BJ (cell line): ENCODE measurements at places on chromosomes 11 and 22.

DNA sequence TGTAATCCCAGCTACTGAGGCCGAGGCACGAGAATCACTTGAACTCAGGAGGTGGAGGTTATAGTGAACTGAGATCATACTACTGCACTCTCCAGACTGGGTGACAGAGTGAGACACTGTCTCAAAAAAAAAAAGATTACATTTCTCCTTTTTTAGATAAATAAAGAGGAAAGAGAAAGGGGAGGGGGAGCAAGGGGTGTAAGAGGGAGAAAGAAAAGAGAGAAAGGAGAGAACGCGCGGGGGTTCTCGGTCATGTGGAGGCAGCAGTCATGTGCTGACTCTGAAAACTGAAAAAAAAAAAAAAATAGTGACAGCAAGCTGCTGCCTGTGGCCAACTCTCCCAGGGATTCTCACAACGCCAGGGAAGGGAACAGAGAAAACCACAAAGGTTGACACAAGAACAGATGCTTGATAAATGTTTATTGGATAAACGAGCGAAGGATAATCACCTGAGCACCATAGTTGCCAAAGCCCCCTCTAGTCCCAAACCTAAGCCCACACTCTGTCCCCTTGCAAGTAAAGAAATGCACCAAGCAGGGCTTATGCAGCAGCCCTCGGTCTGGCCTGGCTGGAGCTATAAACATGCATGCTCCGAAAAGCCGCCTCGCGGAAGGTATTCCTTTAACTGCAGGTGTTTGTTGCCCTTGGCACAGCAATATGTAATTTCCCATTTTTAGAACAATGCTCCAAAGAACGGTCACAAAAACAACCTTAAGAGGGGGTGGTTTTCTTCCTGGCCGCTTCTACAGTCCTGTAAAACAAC lies 14.5 kb downstream of the SCGB1A1 start:
- no peak for DNase-seq

DNA sequence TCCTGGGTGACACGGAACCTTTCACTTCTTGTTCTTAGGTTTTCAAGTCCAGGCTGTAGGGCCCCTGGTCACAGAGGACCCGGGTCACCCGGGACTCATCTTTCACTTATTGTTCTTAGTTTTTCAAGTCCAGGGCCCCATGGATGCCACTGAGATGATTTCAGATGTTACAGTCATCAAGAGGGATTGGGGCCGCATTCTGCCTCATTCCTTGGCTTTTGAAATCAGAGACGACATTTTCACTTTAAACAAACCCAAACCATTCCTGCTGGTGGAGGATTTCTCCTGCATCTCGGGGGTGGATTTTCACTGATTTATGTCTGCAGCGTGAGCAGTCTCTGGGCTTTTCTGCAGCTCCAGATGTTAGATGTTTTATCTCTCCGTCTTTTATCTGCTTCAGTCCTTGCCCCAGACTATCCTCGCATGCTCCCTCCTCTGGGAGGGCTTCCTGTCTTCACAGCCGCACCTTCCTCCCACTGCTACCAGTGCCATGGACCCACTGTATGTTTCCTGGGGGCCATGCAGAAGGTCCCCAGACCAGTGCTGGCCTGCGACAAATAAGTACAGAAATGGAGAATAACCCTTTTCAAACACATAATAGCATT lies 27.4 kb downstream of the FBLN1 start:
- DNase-seq = peak; percentile 64

- DNase-seq = no peak
Measured at GRCh38 chr11:9341638-9342178, 27.3 kb upstream of the TMEM41B start.

GRCh38 chr11:61714916-61715315 lies 34.7 kb downstream of the DAGLA start:
- no peak for DNase-seq

- no peak for DNase-seq
Measured at GRCh38 chr22:46844606-46845210, 82.3 kb downstream of the TBC1D22A start.

DNA sequence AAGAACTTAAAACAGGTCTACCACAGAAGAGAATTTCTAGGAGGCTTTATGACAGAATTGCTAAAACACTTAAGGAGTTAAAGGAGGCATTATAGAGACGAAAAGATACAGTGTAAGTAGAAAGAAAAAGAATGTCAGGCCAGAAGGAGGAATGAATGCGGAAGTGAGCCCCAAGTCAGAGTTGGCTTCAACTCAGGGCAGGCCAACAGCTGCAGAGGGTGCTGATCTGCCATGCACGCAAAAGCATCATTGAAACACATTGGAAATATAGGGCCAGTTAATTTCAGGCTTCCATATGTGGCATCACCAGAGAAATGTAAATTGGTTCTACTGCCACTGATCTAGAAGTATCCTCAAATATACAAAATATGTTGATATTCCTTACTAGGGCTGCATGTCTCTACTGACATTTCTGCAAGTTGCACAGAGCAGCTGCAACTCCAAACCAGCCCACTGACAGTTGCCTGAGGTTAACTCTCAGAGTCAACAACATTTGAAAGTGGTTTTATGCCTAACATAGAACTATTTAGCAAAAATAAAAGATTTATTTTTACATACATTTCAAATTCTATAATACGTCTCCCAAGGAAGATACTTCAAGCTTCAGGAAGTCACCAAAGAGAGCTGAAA lies 324.1 kb downstream of the C11orf87 start:
- DNase-seq = no peak

DNA sequence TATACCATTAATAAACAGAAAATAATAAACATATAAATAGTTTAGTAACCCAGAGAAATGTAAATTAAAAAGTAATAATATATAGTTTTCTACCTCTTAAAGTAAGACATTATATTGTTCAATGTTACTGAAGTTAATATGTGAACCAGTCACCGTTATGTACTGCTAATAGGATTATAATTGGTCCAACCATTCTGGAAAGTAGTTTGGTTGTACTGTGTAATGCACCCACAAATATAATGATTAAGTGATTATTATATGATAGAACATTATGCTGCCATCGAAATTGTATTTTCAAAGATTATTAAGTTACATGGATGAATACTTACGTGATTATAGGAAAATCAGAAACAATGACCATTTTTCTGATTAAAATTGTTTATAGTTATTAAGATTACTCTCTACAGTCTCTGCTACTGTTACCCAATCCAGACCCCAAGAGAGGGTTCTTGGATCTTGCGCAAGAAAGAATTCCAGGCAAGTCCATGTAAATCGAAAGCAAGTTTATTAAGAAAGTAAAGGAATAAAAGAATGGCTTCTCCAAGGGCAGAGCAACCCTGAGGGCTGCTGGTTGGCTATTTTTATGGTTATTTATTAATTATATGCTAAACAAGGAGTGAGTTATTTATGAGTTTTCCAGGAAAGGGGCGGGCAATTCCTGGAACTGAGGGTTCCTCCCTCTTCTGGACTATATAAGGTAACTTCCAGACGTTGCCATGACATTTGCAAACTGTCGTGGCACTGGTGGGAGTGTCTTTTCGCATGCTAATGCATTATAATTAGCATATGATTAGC lies 50.1 kb downstream of the ACER3 start:
- no peak for DNase-seq

GRCh38 chr11:45580399-45580798 lies 85.0 kb downstream of the CHST1 start:
- no peak for DNase-seq

DNA sequence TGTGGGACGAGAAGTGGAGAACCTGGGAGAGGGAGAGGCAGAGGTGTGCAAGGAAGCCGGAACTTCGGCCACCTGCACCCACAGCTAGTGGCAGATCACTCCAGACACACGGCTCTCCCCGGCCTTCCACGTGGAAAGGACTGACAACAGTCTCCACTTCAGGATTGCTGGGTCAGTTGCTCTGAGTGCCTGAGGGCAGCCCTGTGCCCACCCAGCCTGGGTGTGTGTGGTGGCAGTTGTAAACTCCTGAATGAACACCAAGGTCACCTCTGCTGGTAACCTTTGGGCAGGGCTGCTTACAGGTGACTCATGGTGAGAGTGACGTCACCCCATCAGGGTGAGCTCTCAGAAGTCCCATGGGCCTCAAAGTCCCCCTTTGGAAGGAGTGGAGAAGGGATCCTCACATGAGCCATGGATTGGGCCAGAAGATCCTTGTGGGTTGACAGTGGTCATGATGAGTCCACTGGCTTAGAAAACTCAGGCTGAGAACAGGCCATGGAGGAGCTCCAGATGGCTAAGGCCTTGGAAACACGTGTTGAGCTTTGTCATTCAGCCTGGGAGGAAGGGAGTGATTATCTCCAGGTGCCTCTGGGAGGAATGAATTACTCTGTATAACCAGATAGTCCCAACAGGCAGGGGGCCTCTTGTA lies 71.3 kb downstream of the BCR start:
- no peak for DNase-seq

GRCh38 chr11:36333897-36334296 lies 37.8 kb downstream of the PRR5L start:
- DNase-seq = no peak

GRCh38 chr11:81596704-81597103 lies 1137.0 kb downstream of the FAM181B start:
- DNase-seq = no peak

DNA sequence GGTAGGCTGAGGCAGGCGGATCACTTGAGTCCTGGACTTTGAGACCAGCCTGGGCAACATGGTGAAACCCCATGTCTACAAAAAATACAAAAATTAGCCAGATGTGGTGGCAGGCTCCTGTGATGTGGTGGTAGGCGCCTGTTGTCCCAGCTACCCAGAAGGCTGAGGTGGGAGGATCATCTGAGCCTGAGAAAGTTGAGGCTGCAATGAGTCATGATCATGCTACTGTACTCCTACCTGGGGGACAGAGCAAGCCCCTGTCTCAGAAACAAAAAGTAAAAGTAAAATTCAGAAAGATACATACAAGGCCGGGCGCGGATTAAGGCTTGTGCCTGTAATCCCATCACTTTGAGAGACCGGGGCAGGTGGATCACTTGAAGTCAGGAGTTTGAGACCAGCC lies 6.3 kb downstream of the LDHAL6A start:
- no peak for DNase-seq

- DNase-seq = no peak
Measured at GRCh38 chr22:49503896-49504521, 323.7 kb downstream of the BRD1 start.

- DNase-seq = no peak
Measured at GRCh38 chr22:19643448-19644313, 70.6 kb upstream of the SEPTIN5 start.

- DNase-seq = no peak
Measured at GRCh38 chr11:6604081-6604626, 580 bp downstream of the ILK start.

DNA sequence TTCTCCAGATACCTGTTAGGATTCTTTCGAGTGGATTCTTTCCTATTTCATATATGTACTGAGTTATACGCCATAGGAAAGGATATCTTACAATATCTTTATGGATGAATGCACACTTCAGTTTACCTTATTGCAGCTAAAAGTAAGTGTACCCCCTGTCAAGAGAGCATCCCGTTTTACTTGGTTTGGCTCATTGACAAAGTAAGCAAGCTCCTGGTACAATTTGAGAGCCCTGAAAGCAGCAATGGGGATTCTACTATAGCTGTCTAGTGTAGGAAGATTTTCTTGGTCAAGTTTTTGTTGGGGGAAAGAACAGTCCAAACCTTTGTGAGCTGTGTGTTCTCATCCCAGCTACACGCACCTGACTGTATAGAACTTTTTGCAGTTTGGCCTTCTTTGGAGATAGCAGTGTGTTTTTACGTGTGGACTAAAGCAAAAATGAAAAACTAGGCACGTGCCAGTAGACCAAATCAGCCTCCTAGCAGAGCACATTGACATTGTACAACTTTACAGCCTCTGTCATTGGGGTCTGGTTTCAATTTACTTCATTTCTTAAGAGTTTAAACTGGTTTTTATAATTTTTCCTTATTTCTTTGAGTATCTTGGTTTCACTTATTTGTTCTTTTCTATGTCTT lies 44.0 kb downstream of the PPP6R3 start:
- DNase-seq = no peak

- DNase-seq = no peak
Measured at GRCh38 chr11:92886243-92886905, 83.1 kb upstream of the MTNR1B start.

- no peak for DNase-seq
Measured at GRCh38 chr11:9817191-9817590, 153.3 kb downstream of the SWAP70 start.

GRCh38 chr11:121703201-121703600 lies 250.4 kb upstream of the SORL1-AS1 start:
- DNase-seq = no peak

DNA sequence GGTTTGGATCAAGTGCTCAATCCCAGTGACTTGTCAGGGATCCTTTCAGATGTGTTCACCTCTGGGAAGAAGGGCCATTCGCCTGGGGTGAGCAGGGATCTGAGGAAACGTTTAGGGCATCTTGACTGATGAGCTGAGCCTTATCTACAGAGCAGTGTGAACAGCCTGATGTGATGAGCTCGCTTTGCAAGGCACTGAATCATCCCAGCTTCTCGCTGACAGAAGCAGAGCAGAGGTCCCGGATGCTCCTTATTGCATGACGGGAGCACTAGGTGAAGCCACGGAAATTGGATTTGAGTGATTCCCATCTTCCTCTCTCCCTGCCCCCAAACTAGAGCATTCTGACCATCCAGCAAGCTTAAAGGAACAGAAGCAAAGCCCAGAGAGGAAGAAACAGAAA lies 46.5 kb downstream of the SEZ6L start:
- DNase-seq = no peak

DNA sequence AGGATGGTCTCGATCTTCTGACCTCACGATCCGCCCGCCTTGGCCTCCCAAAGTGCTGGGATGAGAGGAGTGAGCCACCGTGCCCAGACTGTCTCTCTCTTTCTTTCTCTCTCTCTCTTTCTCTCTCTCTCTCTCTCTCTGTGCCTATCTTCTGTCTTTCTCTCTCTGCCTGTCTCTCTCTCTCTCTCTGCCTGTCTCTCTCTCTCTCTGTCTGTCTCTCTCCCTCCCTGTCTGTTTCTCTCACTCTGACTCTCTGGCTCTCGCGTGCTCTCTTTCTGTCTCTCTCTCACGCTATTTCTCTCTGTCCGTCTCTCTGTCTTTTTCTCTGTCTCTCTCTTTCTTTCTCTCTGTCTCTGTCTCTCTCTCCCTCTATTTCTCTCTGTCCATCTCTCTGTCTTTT lies 3911.2 kb upstream of the OR11H1 start:
- DNase-seq = no peak

GRCh38 chr11:11582011-11582701 lies 39.6 kb downstream of the GALNT18 start:
- no peak for DNase-seq

GRCh38 chr11:120144501-120144900 lies 6.6 kb upstream of the TRIM29 start:
- no peak for DNase-seq
